ENCODE measurements at places on chromosomes 7 and 10.

- DNase-seq: no peak
These were observed 148.6 kb downstream of the GRK5 start for GRCh38 chr10:119355930-119356329.

- DNase-seq: no peak
These were observed 23.2 kb downstream of the CFAP58 start for GRCh38 chr10:104376784-104377300.

- DNase-seq: no peak
These were observed 47.4 kb upstream of the GNAI1 start for GRCh38 chr7:80087051-80087770.

DNA sequence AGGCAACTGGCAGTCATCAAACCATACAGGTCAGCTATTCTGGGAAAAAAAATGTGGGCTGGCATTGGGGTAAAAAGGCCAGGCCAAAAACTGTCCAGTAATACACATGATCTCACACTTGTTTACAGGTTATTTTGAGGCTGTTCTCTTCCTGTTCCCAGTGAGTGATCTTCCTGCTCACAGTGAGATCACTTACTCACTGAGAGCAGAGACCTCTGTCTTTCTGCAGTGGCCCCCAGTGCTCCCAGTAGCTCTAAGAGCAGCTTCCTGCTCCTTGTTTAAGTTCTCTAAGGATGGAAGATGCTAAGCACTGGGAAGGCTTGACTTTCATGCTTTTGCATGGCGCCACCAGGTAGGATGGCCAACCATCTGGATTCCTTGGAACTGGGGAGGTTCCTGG lies 93.5 kb upstream of the KIAA1217 start:
- no peak for DNase-seq

DNA sequence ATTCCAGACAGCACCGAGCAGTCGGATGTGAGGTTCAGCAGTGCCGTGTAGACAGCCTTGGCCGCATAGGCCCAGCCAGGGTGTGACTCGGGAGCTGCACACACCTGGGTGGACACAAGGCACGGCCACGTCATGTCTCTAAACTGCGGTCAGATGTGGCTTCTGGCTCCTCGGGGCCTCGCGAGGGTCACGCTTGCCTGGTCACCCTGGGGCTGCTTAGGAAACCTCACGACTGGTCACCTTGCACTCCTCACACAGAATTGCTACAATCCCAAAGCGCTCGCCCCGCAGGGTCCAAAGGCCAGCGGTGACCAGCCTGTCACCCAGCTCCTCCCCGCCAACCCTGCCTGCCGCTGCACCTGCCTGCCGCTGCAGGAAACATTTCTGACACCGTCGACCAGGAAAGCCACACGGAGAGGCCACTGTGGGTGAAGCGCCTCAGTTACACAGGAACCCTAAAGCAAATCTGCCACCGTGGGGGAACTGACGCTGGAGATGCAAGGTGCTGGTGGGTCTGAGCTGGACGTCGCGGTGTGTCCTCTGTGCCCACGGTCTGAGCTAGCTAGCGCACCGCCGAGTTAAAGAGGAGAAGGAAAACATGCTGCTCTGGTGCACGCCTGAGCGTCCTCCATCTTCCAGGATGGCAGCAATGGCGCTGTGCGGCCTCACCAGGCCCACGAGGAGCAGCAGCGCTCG lies 5.0 kb downstream of the GPER1 start:
- no peak for DNase-seq

- DNase-seq: no peak
These were observed 167.2 kb upstream of the HGF start for GRCh38 chr7:81937091-81937490.

GRCh38 chr10:34434119-34434594 lies 380.9 kb downstream of the PARD3 start:
- no peak for DNase-seq

- DNase-seq: no peak
These were observed 172.7 kb downstream of the PLXNA4 start for GRCh38 chr7:132403465-132404110.
